ENCODE measurements at places on chromosomes 11 and 22. TPM values are rescaled to one million over a fixed set of nuclear protein-coding genes. Genes with fewer than 3 reads are reported as not detected.

PGA4 gene
- not detected for total RNA-seq

- H3K4me1 ChIP-seq, result no peaks in the 10 kb centered on the region
- no peaks in the 10 kb centered on the region for H3K36me3 ChIP-seq
- DNase-seq, result no peak
- no peak overlapping the region for H3K27ac ChIP-seq
- H3K27me3 ChIP-seq, result no peaks in the 10 kb centered on the region
Measured at GRCh38 chr11:79406376-79406775, 34.5 kb downstream of the TENM4 start.

GRCh38 chr11:58394195-58394594, 12.5 kb downstream of the OR5B3 start:
- DNase-seq, result no peak
- no peak overlapping the region for H3K4me3 ChIP-seq
- H3K27me3 ChIP-seq, result no peaks in the 10 kb centered on the region
- no peaks in the 10 kb centered on the region for H3K4me1 ChIP-seq

NPAS4 gene
- 0.19 TPM for total RNA-seq
